ENCODE measurements at places on chromosomes 5 and 9.
A peak's percentile ranks its signal among the peaks of the same experiment; 100 is the strongest.

GRCh38 chr5:98069876-98070512 lies 703.5 kb upstream of the RGMB start:
- no peaks in the 10 kb centered on the region for H3K36me3 ChIP-seq
- no peak for DNase-seq
- H3K27ac ChIP-seq = no peak overlapping the region
- H3K4me1 ChIP-seq = peaks cover 11% of the 10 kb centered on the region
- H3K4me3 ChIP-seq = no peak overlapping the region
- peaks cover 8% of the 10 kb centered on the region for H3K27me3 ChIP-seq

DNA sequence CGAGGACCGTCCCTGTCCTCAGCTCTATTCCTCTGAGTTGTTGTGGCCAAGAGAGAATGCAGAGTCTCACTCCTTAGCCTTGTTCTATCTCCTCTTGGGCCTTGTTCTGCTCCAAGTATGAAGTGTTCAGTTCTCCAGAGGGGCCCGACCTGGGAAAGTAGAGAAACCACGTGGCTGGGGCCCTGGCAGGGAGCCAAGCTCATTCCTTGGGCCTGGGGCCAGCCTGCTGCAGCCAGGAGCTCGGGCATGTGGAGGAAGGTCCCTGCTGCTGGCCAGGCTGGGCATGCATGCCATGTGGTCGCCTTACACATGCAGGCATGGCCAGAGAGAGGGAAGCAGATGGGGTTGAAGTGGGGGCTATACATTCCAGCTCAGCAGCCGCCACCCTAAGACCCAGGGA lies 60.7 kb downstream of the COL27A1 start:
- no peak overlapping the region for H3K4me3 ChIP-seq
- DNase-seq = no peak
- no peak overlapping the region for H3K27ac ChIP-seq
- no peaks in the 10 kb centered on the region for H3K36me3 ChIP-seq

DNA sequence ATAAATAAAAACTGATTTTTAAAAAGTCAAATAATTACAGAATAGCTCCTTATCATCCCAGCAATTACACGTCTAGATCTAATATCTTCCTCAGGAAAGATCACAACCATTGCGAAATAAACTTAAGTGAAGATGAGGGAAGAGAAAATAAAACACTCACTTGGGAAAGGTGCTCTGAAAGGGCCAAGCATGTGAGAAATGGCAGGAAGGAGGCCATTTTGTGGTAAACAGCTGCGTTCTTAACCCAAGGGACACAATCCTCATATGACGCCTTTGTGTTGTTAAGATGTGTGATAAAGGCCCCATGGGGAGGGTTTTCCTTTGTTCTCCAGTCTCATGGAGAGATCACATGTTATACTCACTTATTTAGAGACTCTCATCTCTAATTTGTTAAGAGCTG lies 32.5 kb downstream of the JAKMIP2 start:
- H3K36me3 ChIP-seq = no peaks in the 10 kb centered on the region
- no peaks in the 10 kb centered on the region for H3K27me3 ChIP-seq
- no peak overlapping the region for H3K27ac ChIP-seq
- no peaks in the 10 kb centered on the region for H3K4me1 ChIP-seq
- H3K4me3 ChIP-seq = no peak overlapping the region

DNA sequence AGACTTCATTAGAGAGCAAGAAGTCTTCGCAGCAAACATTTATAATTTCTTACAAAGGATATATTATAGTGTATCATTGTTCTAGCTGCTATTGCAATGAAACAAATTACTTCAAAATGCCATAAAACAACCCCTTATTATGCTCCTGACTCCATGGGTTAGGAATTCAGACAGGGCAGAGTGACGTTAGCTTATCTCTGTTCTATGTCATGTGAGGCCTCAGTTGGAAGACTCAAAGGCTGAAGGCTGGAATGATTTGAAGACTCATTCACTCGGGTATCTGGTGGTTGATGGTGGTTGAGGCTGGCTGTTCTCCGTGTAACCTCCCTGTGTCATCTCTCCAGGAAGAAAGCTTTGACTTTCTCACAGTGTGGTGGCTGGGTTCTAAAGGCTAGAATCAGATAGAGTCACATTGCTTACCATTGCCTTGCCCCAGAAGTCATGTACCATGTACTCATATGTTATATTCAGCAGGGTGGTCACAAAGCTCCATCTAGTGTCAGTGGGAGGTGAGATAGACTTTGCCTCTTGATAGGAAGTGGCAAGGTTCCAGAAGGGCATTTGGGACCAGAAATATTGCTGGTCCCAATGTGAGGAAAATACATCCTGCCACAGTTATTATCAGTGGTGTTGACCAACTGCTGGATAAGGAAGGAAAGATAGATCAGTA lies 226.9 kb downstream of the TMEM38B start:
- H3K27me3 ChIP-seq = no peaks in the 10 kb centered on the region
- no peaks in the 10 kb centered on the region for H3K36me3 ChIP-seq

DNA sequence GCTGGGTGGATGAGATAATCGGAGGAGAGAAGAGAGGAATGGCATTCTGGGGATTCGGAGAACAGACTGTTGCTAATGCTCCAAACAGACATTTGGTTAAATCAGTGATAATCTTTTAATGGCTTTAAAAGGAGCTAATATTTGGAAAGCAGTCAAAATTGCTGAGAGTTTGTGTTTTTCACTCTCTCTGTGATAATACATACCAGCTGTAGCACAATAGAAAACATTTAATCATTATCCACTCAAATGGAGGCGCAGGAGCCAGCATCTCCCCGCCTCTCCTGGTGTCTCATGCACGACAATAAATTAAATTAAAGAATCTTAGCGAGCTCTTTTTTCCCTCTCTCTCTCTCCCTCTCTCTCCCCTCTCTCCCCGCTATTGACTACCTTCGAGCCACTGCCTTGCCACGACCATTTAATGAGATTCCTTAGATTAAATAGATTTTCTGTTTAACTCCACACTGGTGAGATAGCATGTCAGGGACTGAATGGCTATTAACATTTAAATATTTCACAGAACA lies 268.6 kb upstream of the MVB12B start:
- H3K27ac ChIP-seq = no peak overlapping the region
- no peak for DNase-seq
- no peaks in the 10 kb centered on the region for H3K4me1 ChIP-seq
- H3K36me3 ChIP-seq = no peaks in the 10 kb centered on the region
- no peak overlapping the region for H3K4me3 ChIP-seq

DNA sequence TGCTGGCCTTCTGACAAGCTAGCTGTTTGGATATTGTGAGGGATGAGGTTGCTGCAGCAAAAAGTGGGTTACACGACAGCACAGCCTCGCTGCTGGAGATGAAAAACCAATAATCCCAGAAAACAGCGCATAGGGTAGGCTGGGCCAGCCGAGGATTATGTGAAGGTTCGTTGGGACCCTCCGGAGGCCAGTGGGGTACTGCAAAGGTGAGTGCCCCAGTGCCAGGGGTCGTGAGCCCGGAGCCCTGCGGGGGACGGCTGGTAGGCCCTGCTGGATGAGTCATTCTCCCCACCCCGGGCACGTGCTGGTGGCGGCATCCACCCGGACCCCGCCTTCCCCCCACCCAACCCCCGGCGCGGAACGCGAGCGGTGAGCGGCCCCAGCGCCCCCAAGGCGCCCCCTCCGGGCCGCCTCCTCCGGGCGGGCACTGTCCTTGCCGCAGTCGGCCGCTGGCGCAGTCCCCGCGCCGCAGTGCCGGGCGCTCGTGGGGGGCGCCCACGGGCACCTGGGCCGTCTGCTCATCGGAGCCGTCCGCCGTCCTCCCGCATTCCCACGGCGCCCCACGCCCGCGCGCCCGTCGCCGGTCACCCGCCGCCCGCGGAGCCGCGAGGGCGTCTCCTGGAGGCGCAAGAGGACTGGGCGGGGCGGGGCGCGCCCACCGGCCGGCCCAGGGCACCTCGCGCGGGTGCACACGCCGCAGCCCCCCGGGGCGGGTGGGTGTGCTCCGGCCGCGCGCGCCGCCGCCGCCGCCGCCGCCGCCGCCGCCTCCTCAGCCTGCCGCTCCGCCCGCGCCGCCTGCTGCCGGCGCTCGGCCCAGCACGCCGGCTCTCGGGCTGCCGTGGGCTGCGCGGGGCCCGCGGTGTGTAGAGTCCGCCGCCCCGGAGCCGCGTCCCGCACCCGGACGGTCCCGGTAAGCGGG lies at the start of gene PHF24:
Gene PHF24 (plus strand): TSS at position 794 of the 919 bp plus-strand sequence. CDS start 13,014 bp downstream, outside the sequence.
- peak; percentile 26 for DNase-seq
- H3K4me1 ChIP-seq = peaks cover 26% of the 10 kb centered on the region
- no peaks in the 10 kb centered on the region for H3K36me3 ChIP-seq
- H3K4me3 ChIP-seq = peak within 1 kb of the TSS; percentile 27
- no peak within 1 kb of the TSS for H3K27ac ChIP-seq

GRCh38 chr5:137090721-137091120 lies 408.4 kb downstream of the SPOCK1 start:
- H3K27me3 ChIP-seq = no peaks in the 10 kb centered on the region
- DNase-seq = no peak
- no peak overlapping the region for H3K4me3 ChIP-seq
- H3K4me1 ChIP-seq = no peaks in the 10 kb centered on the region
- H3K36me3 ChIP-seq = no peaks in the 10 kb centered on the region
- H3K27ac ChIP-seq = no peak overlapping the region

DNA sequence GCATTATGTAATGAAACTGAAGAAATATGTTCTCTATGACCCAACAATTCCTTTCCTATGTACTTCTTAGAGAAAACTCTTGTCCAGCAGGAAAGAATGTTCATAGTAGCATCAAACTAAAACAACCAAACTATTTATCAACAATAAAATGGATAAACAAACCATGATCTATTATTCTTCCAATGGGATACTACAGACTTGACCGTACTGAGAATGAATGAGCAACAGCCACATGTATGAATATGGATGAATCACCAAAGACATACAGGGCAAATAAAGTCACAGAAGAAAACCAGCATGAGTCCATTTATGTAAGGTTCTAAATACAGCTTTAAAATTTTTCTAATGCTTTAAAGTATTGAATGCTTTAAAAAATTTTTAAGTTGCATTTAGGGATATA lies 73.6 kb upstream of the SUSD1 start:
- no peak overlapping the region for H3K4me3 ChIP-seq
- peaks cover 26% of the 10 kb centered on the region for H3K36me3 ChIP-seq
- no peaks in the 10 kb centered on the region for H3K27me3 ChIP-seq
- no peak for DNase-seq
